ENCODE measurements at places on chromosomes 13 and 19. TPM values are rescaled to one million over a fixed set of nuclear protein-coding genes. Genes with fewer than 3 reads are reported as not detected.
A peak's percentile ranks its signal among the peaks of the same experiment; 100 is the strongest.

GRCh38 chr19:13212759-13213330, 62.6 kb downstream of the IER2 start:
- DNase-seq = peak; percentile 86
- H3K4me3 ChIP-seq = no peak overlapping the region
- H3K36me3 ChIP-seq = no peaks in the 10 kb centered on the region
- H3K4me1 ChIP-seq = peaks cover 36% of the 10 kb centered on the region

DNA sequence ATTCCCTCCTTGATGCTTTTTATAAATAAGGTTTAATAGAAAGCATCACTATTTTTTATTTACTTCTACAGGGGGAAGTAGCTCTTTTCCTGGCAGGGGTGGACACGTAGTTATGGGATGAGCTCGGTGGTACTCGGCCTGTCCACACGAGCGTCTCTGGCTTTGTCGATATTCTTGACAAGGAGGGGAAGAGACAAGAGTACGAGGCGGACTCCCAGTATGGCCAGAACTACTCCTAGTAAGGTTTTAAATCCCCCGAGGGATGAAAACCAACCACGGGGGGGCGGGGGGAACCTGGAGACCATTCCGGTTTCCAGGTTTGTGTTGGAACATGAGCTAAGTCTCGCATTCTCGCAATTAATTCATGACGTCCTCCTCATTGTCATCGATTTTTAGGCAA, 5.6 kb upstream of the BSG start:
- H3K27me3 ChIP-seq = no peaks in the 10 kb centered on the region
- peaks cover 2% of the 10 kb centered on the region for H3K36me3 ChIP-seq
- H3K4me3 ChIP-seq = no peak overlapping the region
- peaks cover 11% of the 10 kb centered on the region for H3K4me1 ChIP-seq

Gene TEX26
- total RNA-seq = not detected

- H3K27me3 ChIP-seq = no peaks in the 10 kb centered on the region
- peaks cover 25% of the 10 kb centered on the region for H3K36me3 ChIP-seq
- H3K4me3 ChIP-seq = no peak overlapping the region
- no peak for DNase-seq
Measured at GRCh38 chr13:45352031-45352430, 11.0 kb upstream of the TPT1 start.

DNA sequence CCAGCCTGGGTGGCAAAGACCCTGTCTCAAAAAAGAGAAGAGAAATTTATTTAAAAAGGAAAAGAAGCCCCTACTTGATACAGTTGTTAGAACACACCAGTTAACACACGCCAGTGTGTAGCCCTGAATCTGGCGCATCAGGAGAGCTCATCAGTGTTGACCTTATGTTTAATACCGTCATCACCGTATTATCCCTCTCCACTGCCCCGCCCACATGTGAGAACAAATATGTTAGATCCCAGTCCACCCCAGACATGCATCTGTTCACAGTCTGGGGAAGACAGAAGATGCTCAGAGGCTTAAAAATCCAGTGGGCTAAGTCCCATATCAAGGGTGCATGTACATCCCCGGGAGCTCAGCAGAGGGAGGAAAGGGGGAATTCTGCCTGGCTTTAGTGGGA, 155.2 kb downstream of the DPF1 start:
- no peak overlapping the region for H3K27ac ChIP-seq
- H3K27me3 ChIP-seq = no peaks in the 10 kb centered on the region
- no peak overlapping the region for H3K4me3 ChIP-seq
- H3K4me1 ChIP-seq = no peaks in the 10 kb centered on the region

DNA sequence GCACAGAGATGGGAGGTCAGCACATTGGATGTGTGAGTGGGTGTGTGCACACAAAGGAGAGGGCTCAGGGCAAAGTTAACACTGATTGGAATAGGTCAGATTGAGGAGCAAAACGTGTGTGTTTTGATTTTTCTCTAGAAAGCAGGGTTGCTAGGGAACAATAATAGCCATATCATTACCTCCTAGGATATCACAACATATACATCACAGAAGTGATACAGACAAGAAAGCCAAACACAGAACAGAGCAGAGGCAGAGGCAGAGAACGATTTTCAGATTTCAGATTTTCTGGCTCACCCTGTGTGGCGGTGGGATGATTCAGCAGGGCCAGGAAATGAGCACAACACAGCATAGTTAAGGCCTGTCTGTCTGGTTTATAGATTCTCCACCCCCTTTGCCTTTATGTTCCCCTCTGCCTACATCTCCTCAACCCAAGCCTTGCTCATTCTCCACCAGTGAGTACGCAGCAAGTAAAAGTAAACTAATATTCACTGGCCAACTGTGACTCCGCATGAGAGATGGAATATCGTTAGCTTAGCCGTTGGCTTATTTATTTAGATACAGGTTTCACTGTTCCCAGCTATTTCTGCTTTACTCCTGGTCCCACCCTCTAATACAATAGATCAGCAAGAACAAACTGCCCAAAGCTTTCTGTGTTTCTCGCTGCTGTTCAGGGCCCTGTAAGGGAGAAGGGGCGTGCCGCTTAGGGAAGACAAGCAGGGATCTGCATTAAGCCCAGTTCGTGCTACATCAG, 182.7 kb upstream of the TSC22D1 start:
- H3K27me3 ChIP-seq = peaks cover 3% of the 10 kb centered on the region
- H3K36me3 ChIP-seq = no peaks in the 10 kb centered on the region
- DNase-seq = peak; percentile 31
- H3K4me1 ChIP-seq = peaks cover 8% of the 10 kb centered on the region
- no peak overlapping the region for H3K27ac ChIP-seq
- H3K4me3 ChIP-seq = no peak overlapping the region
